ENCODE measurements at places on chromosomes 7 and 10. TPM values are rescaled to one million over a fixed set of nuclear protein-coding genes. Genes with fewer than 3 reads are reported as not detected.

DNA sequence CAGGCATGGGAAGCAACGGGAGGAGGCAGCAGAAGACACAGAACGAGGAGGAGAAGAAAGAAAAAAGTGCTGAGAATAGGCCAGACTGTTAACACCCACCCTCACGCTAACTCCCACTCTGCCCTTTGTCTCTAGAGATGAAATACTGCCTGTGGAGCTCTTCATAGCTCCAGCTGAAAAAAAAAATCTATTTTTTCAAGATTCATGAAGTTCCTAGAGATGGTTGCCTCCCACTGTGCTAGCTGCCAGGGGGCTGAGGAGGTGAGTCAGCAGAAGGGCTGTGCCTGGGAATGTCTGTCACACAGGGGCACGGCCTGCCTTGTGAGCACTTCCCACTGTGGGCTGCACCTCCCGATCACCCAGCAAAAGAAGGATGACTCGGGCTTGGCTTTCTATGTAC is 144.5 kb downstream of the RNF216 start:
- H3K4me3 ChIP-seq, result no peak overlapping the region
- peak overlapping the region; percentile 71 for H3K27ac ChIP-seq
- peaks cover 24% of the 10 kb centered on the region for H3K36me3 ChIP-seq
- no peaks in the 10 kb centered on the region for H3K27me3 ChIP-seq
- H3K4me1 ChIP-seq, result peaks cover 32% of the 10 kb centered on the region

- no peak for DNase-seq
- no peak overlapping the region for H3K27ac ChIP-seq
- no peaks in the 10 kb centered on the region for H3K36me3 ChIP-seq
- no peaks in the 10 kb centered on the region for H3K4me1 ChIP-seq
These were observed 85.5 kb downstream of the KIAA1549 start for GRCh38 chr7:138895679-138896078.

Gene MRPL32
- 24.3 TPM for total RNA-seq

- H3K27ac ChIP-seq, result no peak overlapping the region
- no peak overlapping the region for H3K4me3 ChIP-seq
- H3K4me1 ChIP-seq, result no peaks in the 10 kb centered on the region
- no peak for DNase-seq
- H3K27me3 ChIP-seq, result no peaks in the 10 kb centered on the region
These were observed 301.0 kb downstream of the SORCS1 start for GRCh38 chr10:106863549-106863948.

- H3K27me3 ChIP-seq, result no peaks in the 10 kb centered on the region
- H3K4me1 ChIP-seq, result no peaks in the 10 kb centered on the region
- H3K27ac ChIP-seq, result no peak overlapping the region
- no peaks in the 10 kb centered on the region for H3K36me3 ChIP-seq
These were observed 251.4 kb upstream of the CTBP2 start for GRCh38 chr10:125411724-125412123.

GRCh38 chr10:6748981-6749635 is 169.0 kb upstream of the PRKCQ start:
- no peak overlapping the region for H3K27ac ChIP-seq
- H3K36me3 ChIP-seq, result no peaks in the 10 kb centered on the region
- no peaks in the 10 kb centered on the region for H3K27me3 ChIP-seq
- no peak overlapping the region for H3K4me3 ChIP-seq
- H3K4me1 ChIP-seq, result no peaks in the 10 kb centered on the region

Gene ANAPC16
- 22.8 TPM for total RNA-seq

DNA sequence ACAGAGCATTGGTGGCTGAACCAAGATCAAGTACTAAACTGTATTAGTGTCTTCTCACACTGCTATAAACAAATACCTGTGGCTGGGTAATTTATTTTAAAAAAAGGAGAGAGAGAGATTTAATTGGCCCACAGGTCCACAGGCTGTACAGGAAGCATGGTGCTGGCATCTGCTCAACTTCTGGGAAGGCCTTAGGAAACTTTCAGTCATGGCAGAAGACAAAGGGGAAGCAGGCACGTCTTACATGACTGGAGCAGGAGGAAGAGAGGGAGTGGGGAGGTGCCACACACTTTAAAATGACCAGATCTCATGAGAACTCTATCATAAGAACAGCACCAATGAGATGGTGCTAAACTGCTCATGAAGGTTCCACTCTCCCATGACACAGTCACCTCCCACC is 95.2 kb upstream of the JCAD start:
- no peak for DNase-seq
- no peak overlapping the region for H3K27ac ChIP-seq
- H3K27me3 ChIP-seq, result no peaks in the 10 kb centered on the region
- H3K4me1 ChIP-seq, result peaks cover 6% of the 10 kb centered on the region

Gene TET1
- 3.9 TPM for total RNA-seq

DNA sequence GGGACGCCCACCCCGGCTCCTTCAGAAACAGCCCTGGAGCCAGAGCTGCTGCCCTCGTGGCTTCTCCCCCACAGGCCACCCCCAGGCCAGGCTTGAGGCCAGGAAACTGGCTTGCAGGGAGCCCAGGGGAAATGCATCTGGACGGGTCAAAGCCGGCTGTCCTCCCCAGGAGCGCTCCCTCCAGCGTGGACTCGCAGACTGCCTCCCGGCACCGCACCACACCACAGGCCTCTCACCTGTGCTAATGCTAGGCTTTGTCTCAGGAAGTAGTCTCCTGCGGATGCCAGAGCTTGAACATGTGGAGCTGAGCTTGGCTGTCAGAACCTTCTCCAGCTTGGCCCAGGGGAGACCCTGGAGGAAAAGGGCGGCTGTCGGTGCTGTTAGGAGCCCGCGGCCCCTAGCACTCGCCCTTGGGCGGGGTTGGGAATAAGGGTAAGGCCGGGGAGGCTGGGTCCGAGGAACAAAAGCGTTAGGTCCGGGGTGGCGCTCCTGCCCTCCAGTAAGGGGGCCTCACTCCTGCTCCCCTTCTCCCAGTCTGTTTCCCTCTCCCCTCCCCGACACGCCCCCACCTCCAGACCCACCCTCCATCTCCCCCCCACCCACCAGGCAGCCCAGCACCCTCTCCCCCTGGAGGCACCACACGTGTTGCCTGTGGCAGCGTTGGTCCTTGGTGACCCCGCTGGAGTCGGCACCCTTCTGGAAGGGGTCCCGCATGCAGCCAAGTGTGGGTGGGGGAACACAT is 21.6 kb upstream of the DRGX start:
- H3K4me1 ChIP-seq, result no peaks in the 10 kb centered on the region
- H3K27ac ChIP-seq, result no peak overlapping the region
- H3K27me3 ChIP-seq, result no peaks in the 10 kb centered on the region

Gene DRGX
- total RNA-seq, result not detected

DNA sequence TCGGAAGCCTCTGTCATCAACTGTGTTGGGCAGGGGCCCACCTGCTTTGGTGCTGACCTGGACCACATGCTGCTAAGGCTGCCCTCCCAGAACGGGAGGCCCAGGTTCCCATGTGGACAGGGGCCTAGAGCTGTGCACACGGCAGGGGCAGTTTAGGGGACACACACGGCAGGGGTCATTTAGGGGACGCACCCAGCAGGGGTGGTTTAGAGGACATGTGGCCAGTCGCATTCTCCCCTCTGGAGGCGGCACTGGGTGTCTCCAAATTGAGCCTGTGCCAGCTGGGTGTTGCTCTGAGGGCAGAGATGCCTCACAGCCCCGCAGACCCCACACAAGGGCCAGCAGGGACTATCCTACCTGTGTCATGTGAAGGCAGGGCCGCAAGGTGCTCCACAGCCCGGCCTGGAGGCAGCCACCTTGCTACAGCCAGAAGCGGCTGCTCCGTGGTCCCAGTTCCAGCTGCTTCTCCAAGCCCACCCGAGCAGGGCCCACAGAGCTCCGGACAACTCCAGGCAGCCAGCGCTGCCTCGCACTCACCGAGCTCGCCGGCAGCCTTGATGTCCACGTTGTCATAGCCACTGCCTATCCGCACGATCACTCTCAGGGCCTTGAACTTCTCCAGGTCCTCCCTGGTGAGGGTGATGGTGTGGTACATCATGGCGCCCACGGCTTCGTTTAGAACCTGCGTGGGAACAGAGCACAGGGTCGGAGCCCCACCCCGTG is 60.7 kb downstream of the ZRANB1 start:
- H3K36me3 ChIP-seq, result peaks cover 15% of the 10 kb centered on the region
- H3K4me3 ChIP-seq, result no peak overlapping the region
- no peaks in the 10 kb centered on the region for H3K27me3 ChIP-seq
- peak; percentile 63 for DNase-seq
- H3K4me1 ChIP-seq, result peaks cover 35% of the 10 kb centered on the region
- peak overlapping the region; percentile 94 for H3K27ac ChIP-seq

GRCh38 chr10:62103857-62104256 is 164.8 kb downstream of the RTKN2 start:
- no peak for DNase-seq
- H3K27me3 ChIP-seq, result no peaks in the 10 kb centered on the region
- H3K36me3 ChIP-seq, result no peaks in the 10 kb centered on the region
- H3K4me3 ChIP-seq, result no peak overlapping the region
- no peaks in the 10 kb centered on the region for H3K4me1 ChIP-seq
- H3K27ac ChIP-seq, result no peak overlapping the region

GRCh38 chr10:46031648-46032532 is 1.5 kb upstream of the NCOA4 start:
- DNase-seq, result no peak
- H3K36me3 ChIP-seq, result no peaks in the 10 kb centered on the region
- peaks cover 21% of the 10 kb centered on the region for H3K4me1 ChIP-seq
- H3K27me3 ChIP-seq, result no peaks in the 10 kb centered on the region

- H3K27me3 ChIP-seq, result no peaks in the 10 kb centered on the region
- H3K36me3 ChIP-seq, result no peaks in the 10 kb centered on the region
- H3K27ac ChIP-seq, result peak within 1 kb of the TSS; percentile 84
- peak within 1 kb of the TSS; percentile 41 for H3K4me3 ChIP-seq
These were observed at the start of gene HGF for GRCh38 chr7:81769891-81770727. Gene HGF, minus strand, starts transcription at chr7:81770047. Its CDS starts 76 bp downstream, at chr7:81769971.

- H3K4me3 ChIP-seq, result no peak overlapping the region
- H3K36me3 ChIP-seq, result no peaks in the 10 kb centered on the region
- no peaks in the 10 kb centered on the region for H3K27me3 ChIP-seq
These were observed 54.0 kb upstream of the NMT2 start for GRCh38 chr10:15222511-15222910.

Gene LBX1
- not detected for total RNA-seq

Gene LSM5
- total RNA-seq, result 20.5 TPM

Gene WNT16
- not detected for total RNA-seq

- H3K36me3 ChIP-seq, result no peaks in the 10 kb centered on the region
- no peaks in the 10 kb centered on the region for H3K4me1 ChIP-seq
- no peaks in the 10 kb centered on the region for H3K27me3 ChIP-seq
- H3K4me3 ChIP-seq, result no peak overlapping the region
These were observed 661.5 kb downstream of the REEP3 start for GRCh38 chr10:64182671-64183070.

Gene TUBB8
- not detected for total RNA-seq

All from ascending aorta (tissue), 2 donors.